Astrocyte of the hippocampus (primary cell): ENCODE measurements at places on chromosomes 1 and 21.
A peak's percentile ranks its signal among the peaks of the same experiment; 100 is the strongest.

DNA sequence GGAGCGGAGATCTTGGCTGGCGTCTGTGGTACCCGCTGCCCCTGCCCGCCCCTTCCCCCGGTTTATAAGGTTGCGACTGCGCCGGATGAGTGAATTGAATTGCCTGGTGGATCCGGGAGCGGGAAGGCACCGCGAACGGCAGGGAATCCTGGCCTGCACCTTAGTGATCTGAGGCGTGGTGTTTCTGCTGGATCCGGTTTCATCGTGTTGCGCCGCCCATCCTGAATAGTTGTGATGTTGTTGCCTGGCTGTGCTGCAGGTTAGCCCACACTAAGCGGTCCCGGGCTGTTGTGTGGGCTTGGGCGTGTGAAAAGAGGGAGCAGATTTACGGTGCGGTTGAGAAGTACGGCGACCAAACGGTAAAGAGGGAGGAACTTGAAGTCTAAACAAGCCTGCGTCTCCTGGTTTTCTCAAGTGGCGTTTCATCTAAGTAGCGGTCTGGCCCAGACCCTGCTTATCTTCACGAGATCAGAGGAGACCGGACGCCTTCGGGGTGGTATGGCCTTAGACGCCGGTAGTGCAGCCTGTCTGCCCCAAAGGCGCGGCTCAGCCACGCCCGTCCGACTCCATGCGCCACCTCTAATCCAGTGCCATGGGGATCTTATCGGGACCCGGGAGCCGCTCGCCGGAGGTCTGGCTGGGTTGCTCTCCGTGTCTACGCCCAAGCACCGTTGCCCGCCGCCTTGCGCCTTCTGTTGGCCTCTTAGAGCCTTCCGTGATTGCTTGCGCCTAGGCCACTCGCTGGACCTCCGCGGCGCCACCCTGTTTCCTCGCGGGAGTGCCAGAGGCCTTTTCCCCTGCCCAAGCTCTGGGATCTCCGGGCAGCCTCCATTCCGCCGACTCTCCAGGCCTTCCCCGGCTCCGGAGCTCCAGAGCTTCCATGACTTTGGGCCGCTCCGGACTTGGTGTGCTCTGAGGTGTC, 87.5 kb upstream of the RHOU start:
- DNase-seq = peak; percentile 50

DNA sequence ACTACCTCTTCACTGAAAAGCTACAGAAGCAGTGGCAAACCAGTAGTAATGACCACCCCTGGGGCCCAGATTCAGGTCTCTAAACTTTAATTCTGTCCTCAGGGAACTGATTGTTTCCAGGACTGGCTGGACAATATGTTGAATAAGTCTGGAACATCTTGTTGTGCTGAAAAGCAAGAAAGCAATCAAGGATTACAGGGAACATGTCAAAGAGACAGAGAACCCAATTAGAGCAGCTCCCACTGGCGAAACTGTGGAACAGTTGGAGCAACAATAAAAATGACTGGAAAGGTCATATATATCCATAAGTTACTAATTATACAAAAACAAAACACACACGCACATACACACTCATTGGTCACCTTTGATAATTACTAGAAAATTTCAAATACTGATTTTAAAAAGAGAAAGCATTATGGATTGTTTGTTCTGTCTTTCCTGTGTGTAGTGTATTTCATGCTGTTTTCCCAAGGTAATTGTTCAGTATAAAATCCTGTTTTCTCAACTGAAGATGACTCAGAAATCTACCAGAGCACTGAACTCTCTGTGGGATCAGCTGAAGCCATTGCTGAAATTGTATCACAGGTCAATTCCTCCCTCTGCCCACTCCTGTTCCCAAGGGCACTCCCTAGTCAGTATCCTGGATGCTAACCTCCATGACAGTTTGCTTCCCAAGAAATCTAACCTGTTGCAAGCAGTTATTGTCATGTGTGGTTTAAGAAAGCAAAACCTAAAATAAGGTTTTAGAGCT, 83.6 kb upstream of the RGS1 start:
- no peak for DNase-seq

GRCh38 chr1:5119366-5120234, 465.2 kb downstream of the AJAP1 start:
- DNase-seq = no peak

DNA sequence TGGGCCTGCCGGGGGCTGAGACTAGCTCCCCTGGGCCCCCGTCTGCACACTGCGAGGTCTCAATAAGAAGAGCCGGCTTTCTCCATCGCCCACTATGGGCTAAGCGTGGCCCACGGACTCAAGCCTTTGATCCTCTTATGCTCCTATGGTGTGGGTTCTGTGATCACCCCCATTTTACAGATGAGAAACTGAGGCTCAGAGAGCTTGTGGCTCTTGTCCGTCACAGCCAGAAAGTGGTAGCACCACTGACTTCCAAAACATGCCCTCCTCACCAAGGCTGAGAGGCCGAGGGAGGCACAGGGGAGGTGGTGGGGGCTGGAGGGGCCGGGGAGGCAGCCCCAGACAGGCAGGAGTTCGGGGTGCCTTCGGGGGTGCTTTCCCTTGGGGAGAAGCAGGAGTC, 39.0 kb upstream of the CASZ1 start:
- DNase-seq = no peak

DNA sequence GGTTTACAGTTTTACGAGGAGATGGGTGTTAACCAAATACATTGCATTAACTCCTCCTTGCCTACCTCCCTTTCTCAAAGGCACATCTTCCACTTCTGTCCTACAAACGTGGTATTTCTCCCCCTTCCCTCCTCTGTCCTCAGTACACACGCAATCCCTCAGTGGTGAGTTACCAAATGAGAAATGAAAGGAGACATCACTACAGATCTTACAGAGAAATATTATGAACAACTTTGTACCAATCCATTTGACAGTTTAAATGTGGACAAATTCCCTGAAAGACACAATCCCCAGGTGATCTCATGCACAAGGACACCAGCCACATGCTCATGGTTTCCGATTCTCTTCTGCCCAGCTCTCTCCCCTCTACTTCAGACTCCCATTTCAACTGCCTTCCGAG, 6.4 kb downstream of the LACTBL1 start:
- DNase-seq = no peak

GRCh38 chr21:46324390-46325072, 575 bp downstream of the PCNT start:
- DNase-seq = peak; percentile 94

DNA sequence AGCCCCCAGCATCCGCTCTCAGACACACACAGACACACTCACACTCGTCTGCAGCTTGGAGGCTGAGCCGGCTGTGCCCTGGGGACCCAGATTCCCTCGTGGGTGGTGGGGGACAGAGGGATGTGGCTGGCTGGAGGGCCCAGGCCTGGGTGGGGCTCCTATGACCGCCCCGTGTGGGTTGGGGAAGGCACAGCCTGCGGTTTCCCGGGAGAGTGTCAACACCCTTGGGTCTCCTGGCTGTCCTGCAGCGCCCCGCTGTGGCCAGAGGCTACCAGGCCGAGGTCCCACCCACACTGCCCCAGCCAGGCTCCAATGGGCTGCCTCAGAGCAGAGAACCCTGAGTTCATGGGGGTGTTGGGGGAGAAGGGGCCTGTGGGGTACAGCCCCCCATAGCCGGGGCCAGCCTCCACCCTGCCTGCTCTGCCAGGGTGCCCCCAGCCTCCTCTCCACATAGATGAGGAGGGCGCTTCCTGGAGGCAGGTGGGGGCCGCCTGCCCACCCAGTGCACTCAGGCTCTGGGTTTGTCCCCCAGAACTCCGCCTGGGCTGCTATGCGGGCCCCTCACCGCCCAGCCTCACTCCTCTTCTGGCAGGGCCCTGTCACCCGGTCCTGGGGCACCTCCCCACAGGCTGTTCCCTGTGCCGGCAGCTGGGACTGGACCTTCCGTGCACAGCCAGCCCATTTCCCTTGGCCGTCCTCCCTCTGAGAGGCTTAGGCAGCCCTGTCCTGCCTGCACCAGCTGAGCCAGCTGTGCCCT, at the start of gene TTC34:
TSS of gene TTC34 (minus strand) at position 159 of the 757 bp plus-strand sequence. CDS start 866 bp downstream, outside the sequence.
- peak; percentile 34 for DNase-seq

DNA sequence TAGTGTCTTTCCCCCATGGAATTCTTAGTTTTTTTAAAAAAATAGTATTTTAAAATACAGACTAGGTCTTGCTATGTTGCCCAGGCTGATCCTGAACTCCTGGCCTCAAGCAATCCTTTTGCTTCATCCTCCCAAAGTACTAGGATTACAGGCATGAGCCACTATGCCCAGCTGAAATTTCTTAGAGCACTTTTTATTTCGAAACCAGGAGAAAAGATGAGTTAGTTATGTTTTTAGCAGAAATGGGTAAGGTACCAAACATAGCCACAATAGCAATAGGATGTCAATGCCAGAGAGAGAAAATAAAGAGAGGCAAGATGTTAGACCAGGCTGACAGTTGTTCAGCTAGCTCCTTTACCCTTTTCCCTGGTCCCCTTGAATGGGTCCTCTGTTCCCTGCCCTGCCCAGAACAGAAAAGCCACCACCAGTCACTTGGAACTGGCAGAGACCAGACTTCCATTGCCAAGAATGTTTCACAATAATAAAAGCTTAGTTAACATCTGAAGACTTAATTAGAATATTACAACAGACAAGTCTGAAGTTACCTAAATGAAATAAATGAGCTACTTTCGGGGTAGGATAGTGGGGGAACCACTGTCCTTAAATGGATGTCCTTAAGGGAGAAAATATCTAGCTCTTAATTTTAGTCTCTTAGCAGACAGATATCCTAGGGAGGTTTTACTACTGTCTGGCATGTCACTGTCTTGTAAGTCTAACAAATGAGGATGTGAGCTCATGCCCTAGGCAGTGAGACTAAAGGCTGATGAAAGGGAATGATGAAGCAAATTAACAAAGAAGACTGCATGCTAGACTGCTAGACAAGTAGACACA, 54.3 kb downstream of the ABL2 start:
- DNase-seq = peak; percentile 67

GRCh38 chr21:46180778-46181391, 3.4 kb downstream of the SPATC1L start:
- DNase-seq = no peak

DNA sequence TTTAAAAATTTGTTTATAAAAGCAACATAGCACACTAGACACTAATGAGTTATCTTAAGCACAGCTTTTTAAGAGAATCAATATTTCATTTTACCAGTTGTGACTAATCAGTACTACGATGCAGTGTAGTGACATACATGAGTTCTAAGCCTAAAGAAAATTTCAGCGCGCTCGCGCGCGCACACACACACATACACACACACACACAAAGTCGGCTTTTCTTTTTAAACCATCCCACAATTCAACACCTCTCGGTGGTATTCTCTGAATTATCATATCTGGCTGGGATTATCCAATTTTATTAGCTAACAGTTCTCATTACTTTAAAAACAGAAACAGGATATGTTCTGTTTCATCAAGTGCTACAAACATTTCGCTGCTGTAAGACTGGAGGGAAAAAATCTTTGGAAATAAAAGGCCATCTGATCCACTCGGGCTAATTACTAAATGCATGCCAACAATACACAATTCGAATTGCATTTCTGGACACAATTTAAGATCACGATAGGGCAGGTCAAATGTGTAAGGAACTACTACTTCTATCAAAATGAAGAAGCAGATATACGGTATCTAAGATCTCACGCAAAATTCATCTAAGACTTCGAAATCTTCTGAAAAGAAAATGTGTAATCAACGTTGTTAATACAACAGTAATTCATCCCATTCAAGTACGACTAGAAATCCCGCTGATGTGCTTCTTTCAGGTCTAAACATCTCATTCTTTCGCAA, 1.2 kb downstream of the TUT4 start:
- DNase-seq = peak; percentile 62

DNA sequence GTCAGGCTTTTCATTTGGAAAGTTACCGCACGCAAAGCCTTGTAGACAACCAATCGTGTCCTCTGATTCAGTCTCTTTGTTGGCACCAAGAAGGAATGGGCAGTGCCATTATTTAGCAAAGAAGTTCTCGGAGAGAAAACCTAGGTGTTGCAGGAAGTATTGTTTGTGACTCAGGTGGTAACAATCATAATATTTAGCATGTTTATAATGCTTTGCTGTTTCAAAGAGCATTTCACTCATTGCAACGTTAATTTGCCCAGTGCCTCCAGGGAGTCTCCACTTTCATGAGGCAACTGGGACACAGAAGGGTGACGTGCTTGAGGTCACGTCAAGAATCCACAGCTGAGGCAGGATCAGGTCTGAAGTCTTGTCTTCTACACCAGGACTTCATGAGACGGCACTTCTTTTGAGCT, 31.4 kb downstream of the STPG1 start:
- no peak for DNase-seq

GRCh38 chr1:59737638-59738037, 77.1 kb upstream of the HOOK1 start:
- no peak for DNase-seq

DNA sequence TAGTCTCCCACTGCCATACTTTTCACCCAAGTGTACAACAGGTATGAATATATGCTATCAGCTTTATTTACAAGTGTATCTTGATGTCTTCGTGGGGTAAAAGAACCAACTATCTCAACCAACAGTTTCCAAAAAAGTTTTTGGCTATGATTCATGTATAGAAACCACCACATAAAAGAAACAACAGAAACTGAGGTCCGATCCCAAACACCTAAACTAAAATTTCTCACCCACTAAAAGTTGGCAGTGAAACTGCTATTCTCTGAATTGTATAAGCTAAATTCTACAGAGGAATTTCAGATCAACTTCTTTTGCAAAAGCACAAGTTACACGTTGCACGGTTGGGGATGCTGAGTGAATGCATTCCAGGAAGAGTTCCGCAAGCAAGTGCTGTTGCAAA, 5.0 kb upstream of the KCNE1 start:
- DNase-seq = no peak

DNA sequence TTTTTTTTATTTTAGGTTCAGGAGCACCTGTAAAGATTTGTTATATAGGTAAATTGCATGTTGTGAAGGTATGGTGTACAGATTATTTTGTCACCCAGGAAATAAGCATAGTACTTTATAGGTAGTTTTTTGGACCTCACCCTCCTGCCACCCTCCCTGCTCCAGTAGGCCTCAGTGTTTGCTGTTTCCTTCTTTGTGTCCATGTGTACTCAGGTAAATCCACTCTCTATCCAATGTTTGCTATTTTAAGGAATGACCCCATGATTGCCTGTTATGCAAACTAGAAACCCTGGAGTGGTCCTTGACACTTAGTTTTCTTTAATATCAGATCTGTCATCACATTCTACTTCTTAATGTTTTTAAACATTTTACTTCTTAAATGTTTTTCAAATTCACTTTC, 33.9 kb downstream of the LHX9 start:
- DNase-seq = no peak
